ENCODE measurements at places on chromosomes 5 and 9. TPM values are rescaled to one million over a fixed set of nuclear protein-coding genes. Genes with fewer than 3 reads are reported as not detected.

The IFNA13 gene
- not detected for total RNA-seq

The IRX4 gene
- not detected for total RNA-seq

The PCDH12 gene
- 0.26 TPM for total RNA-seq

The CDH18 gene
- not detected for total RNA-seq

The OBP2B gene
- not detected for total RNA-seq

The CTSV gene
- 0.29 TPM for total RNA-seq

- H3K27me3 ChIP-seq = peaks cover 46% of the 10 kb centered on the region
- H3K27ac ChIP-seq = no peak overlapping the region
- peaks cover 7% of the 10 kb centered on the region for H3K36me3 ChIP-seq
Measured at GRCh38 chr9:121598167-121598964, 53.1 kb upstream of the DAB2IP start.

DNA sequence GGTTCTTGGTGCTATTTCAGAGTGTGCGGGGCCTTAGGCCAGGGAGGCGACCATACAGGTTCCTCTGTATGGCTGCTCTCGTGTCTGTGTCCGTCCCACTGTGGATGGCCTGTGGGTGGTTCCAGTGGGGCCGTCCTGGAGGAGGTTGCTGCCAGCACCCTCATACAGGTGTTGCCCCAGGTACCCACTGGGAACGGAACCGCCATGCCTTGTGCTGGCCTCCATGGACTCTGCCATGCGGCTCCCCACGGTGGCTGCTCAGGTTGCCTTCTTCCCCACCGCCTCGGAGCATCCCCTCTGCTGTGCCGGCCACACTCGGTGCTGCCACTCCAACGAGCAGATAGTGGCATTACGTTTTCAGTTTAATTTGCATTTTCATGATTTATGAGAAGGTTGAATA lies 129.3 kb upstream of the CACNA1B start:
- no peak overlapping the region for H3K4me3 ChIP-seq
- no peak overlapping the region for H3K27ac ChIP-seq
- no peak for DNase-seq
- H3K4me1 ChIP-seq = peaks cover 15% of the 10 kb centered on the region
- peaks cover 64% of the 10 kb centered on the region for H3K36me3 ChIP-seq

DNA sequence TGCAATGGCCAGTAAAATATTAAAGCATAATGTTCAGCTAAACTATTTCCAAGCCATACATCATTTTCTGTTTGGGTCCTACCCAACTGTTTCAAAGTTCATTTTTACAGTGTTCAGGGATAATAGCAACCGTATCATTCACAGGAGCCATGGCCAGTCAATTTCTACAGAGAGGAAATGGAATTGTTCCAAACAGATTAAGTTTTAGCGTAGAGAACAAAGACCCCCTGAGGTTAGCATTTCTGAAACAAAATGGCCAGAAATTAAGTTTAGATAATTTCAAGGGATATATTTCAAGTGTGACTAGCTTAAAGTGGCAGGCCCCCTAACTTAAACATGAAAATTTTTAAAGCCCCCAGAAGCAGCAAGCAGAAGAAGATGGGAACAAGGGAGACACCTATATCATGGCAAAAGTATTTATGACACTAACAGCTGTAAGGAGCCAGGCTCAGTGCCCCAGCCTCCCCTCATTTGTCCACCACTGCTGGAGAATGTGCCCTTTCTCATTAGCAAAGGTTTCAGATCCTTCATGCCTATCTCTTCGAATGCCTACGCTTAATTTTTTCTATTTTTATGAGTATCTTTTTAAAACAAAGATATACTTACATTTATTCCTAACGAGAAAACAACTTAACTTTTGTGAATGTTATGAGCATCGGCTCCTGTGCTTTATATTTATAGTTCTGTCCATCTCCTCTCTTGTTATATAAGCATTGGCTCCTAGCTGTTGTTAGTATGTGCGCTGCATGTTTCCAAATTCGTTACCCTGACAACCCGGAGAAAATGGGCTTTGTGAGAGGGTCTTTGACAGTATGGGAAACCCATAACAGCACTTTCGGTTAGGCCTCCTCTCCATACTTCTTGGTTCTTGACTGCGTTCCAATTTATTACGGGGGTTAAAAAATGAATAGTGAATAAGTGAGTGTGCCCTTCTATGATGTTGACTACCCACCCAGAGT lies 116.3 kb downstream of the MED27 start:
- H3K4me1 ChIP-seq = no peaks in the 10 kb centered on the region
- no peak for DNase-seq
- H3K27ac ChIP-seq = no peak overlapping the region
- H3K27me3 ChIP-seq = no peaks in the 10 kb centered on the region
- no peaks in the 10 kb centered on the region for H3K36me3 ChIP-seq

- H3K27ac ChIP-seq = no peak overlapping the region
- peaks cover 2% of the 10 kb centered on the region for H3K36me3 ChIP-seq
- no peaks in the 10 kb centered on the region for H3K4me1 ChIP-seq
- no peaks in the 10 kb centered on the region for H3K27me3 ChIP-seq
Measured at GRCh38 chr5:9473624-9474023, 72.3 kb downstream of the SEMA5A start.

- no peaks in the 10 kb centered on the region for H3K4me1 ChIP-seq
- no peaks in the 10 kb centered on the region for H3K27me3 ChIP-seq
- no peak for DNase-seq
- H3K4me3 ChIP-seq = no peak overlapping the region
- no peak overlapping the region for H3K27ac ChIP-seq
Measured at GRCh38 chr5:165266939-165267338, 1761.5 kb downstream of the MAT2B start.

DNA sequence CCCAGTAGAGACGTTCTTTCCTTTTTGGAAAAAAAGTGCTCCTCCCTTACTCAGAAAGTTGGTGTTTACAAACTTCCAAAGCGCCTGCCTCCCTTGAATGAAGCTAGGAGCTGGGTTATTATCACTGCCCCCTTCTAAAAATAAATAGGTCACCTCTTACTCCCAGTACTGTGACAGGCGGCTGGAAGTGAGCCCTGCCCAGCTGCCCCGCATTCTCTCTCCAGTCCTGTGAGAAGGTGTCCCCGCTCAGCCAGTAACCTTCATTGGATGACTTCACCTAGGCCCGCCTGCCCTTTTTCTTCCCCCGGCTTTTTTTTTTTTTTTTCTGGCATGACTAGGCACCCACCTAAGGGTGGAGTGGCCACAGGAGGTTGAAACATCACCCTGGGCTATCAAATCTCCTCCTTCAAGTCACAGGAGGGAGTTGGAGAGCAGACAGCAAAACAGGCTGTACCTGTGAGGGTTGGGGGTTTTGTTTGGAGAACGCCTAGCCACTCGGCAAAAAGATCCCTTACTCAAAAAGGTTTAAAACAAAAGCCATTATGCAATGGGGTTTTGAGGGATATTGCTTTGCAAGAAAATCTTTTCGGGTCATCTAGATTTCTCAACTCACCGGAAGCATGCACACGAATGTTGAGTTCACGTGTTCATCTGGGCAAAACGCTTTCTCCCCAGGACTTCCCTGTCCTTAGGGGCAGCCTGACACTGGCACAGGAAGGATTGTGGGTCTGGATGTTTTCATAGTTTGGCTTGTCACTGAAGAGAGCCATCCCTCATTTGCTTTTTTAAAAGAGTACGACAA lies 43.3 kb upstream of the ZNF622 start:
- no peak overlapping the region for H3K27ac ChIP-seq
- H3K27me3 ChIP-seq = no peaks in the 10 kb centered on the region
- no peak for DNase-seq

GRCh38 chr9:87796196-87796595 lies 70.3 kb downstream of the CTSL start:
- no peak overlapping the region for H3K4me3 ChIP-seq
- H3K4me1 ChIP-seq = peaks cover 5% of the 10 kb centered on the region
- no peak for DNase-seq
- no peak overlapping the region for H3K27ac ChIP-seq
- H3K36me3 ChIP-seq = no peaks in the 10 kb centered on the region

DNA sequence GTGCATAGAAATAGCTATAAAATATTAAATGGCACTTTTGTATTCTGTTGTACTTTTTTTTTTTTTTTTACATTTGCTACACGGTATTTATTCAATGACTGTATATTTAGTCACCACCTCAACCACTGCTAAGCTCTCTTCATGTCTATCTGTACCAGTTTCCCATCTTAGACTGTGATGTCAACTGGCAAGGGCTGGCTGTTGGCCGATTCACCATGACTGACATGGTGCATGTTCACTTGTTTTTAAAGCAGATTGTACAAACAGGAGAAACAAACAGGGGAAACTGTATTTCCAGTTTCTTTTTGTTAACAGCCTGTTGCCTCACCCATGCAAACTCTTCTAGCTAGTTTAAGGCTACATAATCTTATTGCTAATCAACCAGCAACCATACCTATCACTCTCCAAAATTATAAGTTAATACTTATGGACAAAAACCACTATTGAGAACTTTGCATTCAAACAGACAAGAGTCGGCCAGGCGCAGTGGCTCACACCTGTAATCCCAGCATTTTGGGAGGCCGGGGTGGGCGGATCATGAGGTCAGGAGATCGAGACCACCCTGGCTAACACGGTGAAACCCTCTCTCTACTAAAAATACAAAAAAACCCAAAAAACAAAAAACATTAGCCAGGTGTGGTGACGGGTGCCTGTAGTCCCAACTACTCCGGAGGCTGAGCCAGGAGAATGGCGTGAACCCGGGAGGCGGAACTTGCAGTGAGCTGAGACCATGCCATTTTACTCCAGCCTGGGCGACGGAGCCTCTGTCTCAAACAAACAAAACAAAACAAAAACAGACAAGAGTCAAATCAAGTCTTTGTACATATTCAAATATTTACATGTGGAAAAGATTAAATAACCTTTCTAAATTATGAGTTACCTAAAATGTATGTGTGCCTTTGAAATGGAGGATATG lies 13.2 kb downstream of the ZFAND5 start:
- no peak for DNase-seq
- H3K4me3 ChIP-seq = no peak overlapping the region
- no peaks in the 10 kb centered on the region for H3K27me3 ChIP-seq
- no peak overlapping the region for H3K27ac ChIP-seq
- H3K36me3 ChIP-seq = peaks cover 40% of the 10 kb centered on the region

GRCh38 chr5:159917994-159918393 lies 1.7 kb downstream of the ADRA1B start:
- no peak overlapping the region for H3K4me3 ChIP-seq
- H3K4me1 ChIP-seq = peaks cover 6% of the 10 kb centered on the region
- H3K27me3 ChIP-seq = peaks cover 45% of the 10 kb centered on the region
- no peak overlapping the region for H3K27ac ChIP-seq
- no peaks in the 10 kb centered on the region for H3K36me3 ChIP-seq

DNA sequence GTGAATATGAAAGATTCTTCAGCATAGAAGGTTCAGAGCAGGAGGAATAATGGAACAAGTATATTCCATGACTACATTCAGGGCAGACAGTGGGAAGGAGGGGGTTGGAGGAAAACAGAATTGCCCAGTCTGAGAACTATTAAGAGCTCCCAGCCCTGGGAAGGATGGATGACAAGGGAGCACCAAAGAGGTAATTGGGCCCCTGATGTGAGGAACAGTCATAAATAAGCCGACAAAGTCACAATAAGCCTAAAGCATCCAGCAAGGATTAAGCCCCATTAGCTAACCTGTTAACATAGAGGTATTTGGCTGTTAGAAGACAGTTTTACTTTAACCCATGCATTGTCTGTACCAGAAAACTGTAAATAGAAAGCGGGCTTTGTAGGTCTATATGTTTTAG lies 348.7 kb upstream of the SEMA6A start:
- no peak overlapping the region for H3K4me3 ChIP-seq
- no peaks in the 10 kb centered on the region for H3K4me1 ChIP-seq
- no peak for DNase-seq
- no peak overlapping the region for H3K27ac ChIP-seq

GRCh38 chr9:84953252-84953773 lies 283.8 kb downstream of the NTRK2 start:
- H3K27me3 ChIP-seq = peaks cover 2% of the 10 kb centered on the region
- no peaks in the 10 kb centered on the region for H3K4me1 ChIP-seq
- H3K36me3 ChIP-seq = no peaks in the 10 kb centered on the region
- no peak overlapping the region for H3K27ac ChIP-seq
- H3K4me3 ChIP-seq = no peak overlapping the region

- peak within 1 kb of the TSS; percentile 85 for H3K4me3 ChIP-seq
- H3K36me3 ChIP-seq = peaks cover 3% of the 10 kb centered on the region
- H3K27ac ChIP-seq = peak within 1 kb of the TSS; percentile 79
Measured at GRCh38 chr5:80959768-80960442, at the start of gene RASGRF2. Gene RASGRF2, plus strand, starts transcription at chr5:80960363. Its CDS starts 376 bp downstream, at chr5:80960739.

DNA sequence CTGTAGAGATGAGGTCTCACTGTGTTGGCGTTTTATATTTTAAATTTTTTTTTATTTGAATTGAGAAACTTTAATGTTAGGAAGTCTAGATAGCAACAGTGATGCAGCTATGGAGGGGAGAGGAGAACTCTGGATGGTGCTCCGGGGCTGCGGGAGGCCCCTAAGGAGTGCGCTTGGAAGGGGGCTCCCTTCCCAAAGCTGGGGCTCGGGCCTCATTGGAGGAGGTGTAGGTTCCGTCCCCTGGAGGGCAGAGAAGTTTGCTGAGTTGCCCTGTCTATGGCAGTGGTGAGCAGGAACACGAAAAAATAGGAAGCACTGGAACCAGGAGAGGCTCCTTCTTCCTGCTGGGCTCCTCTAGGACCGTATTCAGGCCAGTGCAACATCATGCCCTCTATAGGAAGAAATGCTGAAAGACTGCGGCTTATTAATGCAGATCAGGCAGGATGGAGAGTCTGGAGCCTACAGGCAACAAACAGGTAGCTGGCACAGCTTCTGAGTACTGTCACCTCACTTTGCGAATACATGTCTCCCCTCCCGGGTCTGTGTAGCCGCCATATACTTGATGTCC lies 16.1 kb downstream of the AHRR start:
- peaks cover 76% of the 10 kb centered on the region for H3K4me1 ChIP-seq
- no peak overlapping the region for H3K4me3 ChIP-seq
- no peak overlapping the region for H3K27ac ChIP-seq
- peaks cover 40% of the 10 kb centered on the region for H3K36me3 ChIP-seq
- DNase-seq = peak; percentile 12
- no peaks in the 10 kb centered on the region for H3K27me3 ChIP-seq

- H3K27ac ChIP-seq = no peak overlapping the region
- H3K4me3 ChIP-seq = no peak overlapping the region
- H3K36me3 ChIP-seq = no peaks in the 10 kb centered on the region
- H3K4me1 ChIP-seq = no peaks in the 10 kb centered on the region
- DNase-seq = no peak
Measured at GRCh38 chr5:148205865-148206264, 3.0 kb downstream of the SPINK6 start.

DNA sequence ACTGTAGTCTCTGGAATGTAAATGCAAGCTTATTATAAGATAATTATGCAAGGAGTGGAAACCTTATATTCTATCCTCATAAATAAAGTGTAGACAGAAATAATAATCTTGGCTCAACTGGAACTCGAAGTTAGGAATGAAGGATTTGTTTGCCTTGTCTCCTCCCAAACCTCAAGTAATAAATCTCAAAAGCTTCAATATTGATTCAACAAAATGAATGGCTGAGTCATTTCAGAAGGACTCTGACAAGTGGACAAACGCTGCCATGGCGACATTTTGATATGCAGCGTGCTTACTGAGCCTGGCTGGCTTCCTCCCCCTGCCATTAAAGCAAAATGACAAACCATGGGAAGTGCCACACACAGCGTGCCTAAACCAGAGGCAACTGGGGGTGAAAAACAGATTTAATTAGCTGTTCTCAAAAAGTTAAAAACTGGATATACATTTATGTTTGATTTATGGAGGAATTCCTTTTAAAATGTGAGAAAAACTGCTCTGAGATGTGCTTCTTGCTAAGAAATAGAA lies 10.5 kb upstream of the ADGRV1 start:
- no peak overlapping the region for H3K4me3 ChIP-seq
- DNase-seq = no peak
- no peaks in the 10 kb centered on the region for H3K4me1 ChIP-seq
- H3K27ac ChIP-seq = no peak overlapping the region
- H3K36me3 ChIP-seq = no peaks in the 10 kb centered on the region
